ENCODE measurements at places on chromosomes 2 and 18.

GRCh38 chr2:181780657-181781056 is 100.3 kb upstream of the NEUROD1 start:
- no peak for DNase-seq

- DNase-seq = no peak
Measured at GRCh38 chr2:218478544-218478943, 59.6 kb downstream of the VIL1 start.

GRCh38 chr2:121746071-121746578 is 9.3 kb upstream of the TSN start:
- no peak for DNase-seq

DNA sequence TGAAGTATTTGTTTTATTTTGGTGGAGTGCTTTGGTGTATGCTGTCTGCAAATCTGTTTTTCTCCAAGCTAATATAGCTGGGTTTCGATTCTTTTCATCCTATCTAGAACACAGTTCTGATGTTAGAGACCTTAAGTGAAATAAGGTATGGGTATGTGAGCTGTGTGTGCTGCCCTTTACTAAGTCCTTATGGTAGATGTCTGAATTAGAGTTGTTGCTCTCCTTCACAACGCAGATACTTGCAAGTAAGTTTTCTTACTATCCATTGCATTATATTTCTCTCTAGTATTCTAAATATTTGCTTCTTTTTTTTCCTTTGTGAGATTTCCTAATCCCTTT is 38.6 kb downstream of the AGFG1 start:
- DNase-seq = no peak

DNA sequence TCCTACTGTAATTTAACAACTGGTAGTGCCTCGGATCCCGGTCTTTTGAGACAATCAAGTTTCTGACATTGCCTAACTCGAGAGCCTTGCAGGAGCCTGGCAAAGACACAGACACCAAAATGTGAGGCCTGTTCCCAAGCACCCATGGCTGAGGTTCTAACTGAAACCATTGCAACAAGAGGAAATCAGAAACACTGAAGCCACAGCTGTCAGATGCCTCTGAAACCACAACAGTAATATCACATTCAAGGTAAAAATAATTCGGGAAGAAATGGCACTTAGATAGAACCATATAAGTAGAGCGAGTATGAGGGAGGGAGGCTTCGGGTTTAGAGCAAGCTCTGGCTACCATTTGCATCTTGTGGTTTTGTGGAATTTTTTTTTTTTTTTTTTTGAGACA is 285.9 kb downstream of the FBXO15 start:
- no peak for DNase-seq

- DNase-seq = no peak
Measured at GRCh38 chr2:76599732-76600368, 889.1 kb upstream of the GCFC2 start.

DNA sequence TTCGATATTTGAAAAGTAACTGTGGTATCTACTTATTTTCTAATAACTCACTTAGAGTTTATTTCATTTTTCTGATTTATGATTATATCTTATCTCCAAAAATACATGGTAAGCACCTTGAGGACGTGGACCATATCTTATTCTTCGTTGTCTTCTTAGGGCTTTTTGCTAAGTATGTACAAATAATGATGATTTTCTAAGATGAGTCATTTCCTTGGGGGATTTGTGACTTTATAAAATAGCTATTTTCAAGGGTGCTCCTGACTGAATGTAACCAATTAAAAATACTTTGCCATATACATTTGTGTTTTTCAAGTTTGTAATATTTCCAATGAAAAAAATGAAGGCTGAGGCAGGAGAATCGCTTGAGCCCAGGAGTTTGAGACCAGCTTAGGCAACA is 56.3 kb downstream of the GREB1L start:
- DNase-seq = no peak

DNA sequence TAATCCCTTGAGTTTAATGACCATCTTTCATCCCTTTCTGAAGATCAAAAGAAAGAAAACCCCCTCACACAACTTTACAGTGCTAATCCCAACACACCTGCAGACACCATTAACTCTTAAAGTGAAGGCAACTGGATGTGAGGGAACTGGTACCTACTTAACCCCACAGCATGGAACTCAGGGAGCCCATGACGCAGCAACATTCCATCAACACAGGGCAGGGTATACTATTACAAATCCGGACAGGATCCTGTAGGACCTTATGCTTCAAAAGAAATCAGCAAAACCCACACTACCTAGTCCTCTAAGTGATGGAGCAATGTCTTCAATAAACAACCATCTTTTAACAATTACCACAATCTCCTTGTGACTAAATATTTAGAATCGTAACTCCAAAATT is 78.6 kb downstream of the FARSB start:
- DNase-seq = no peak

GRCh38 chr2:19623488-19623887 is 265.1 kb upstream of the OSR1 start:
- no peak for DNase-seq

DNA sequence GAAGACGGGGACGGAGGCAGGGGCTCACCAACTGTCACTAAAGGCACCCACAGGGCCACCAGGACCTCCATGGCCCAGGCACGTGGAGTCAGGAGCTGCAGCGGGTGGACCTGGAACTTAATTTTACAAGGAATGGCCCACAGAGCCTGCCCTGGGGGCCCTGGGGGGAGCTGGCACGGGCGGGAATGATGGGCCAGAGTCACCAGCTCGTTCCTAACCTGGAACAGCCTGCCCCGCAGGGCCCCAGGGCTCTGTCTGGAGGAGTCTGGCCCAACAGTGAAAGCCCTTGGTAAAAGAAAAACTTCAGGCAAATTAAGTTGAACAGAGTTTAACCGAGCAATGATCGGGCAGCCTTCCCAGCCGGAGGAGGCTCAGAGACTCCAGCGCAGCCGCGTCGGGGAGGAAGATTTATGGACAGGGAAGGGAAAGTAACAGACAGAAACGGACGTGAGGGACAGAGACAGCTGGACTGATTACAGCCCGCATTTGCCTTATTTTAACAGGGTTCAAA is 118.4 kb upstream of the TMEM18 start:
- DNase-seq = no peak

DNA sequence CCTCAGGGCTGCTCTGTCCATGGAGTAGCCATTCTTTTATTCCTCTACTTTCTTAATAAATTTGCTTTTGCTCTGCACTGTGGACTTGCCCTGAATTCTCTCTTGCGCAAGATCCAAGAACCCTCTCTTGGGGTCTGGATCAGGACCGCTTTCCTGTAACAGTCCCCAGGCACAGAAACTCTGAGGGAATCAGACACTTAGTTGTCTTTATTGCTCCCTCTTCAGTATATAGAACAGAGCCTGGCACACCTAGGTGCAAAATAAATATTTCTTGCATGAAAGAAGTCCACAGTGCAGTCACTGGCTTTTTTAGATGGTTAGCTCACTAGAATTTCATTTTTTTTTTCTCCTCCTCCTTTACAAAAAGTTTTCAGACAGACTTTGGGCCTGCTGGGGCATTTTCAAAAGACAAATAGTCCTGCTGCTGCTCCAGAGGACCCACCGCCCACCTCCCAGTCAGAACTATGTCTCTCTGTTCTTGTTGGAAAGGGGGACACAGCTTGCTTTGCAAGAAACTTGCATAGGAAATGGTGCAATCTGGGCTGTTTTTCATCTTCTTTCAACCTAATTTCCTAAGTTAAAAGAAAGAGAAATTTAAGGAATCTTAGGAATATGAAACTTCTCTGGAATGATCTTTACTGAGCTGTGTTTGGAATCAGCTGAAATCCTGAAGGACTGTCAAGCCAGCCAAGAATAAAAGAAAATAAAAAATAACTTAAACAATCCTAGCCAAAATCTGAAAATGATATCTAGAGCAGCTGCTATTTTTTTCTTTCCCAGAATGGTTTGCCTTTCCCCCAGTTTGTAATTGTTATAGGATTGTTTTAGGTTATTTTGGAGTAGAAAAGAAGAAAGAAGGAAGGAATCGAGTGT is 31.7 kb upstream of the MAP4K3 start:
- no peak for DNase-seq

DNA sequence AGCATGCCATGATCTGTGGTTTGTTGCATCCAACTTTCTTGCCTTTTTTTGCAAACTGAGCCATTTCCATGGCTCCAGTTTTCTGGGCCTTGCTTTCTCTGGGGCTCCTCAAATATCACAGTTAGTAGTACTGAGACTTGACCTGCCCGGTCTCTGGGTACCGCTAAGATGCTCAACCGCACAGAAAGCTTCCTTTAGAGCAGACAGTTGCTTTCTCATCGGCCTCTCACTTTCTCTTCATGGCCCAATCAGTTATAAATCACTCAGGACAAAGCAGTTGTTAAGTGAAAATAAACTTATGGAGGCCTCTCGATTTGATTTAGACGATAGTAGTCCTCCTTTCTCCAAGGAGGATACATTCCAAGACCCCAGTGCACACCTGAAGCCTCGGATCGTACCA is 141.2 kb upstream of the ASB18 start:
- no peak for DNase-seq

GRCh38 chr18:30730915-30731314 is 311.6 kb downstream of the DSC3 start:
- no peak for DNase-seq

DNA sequence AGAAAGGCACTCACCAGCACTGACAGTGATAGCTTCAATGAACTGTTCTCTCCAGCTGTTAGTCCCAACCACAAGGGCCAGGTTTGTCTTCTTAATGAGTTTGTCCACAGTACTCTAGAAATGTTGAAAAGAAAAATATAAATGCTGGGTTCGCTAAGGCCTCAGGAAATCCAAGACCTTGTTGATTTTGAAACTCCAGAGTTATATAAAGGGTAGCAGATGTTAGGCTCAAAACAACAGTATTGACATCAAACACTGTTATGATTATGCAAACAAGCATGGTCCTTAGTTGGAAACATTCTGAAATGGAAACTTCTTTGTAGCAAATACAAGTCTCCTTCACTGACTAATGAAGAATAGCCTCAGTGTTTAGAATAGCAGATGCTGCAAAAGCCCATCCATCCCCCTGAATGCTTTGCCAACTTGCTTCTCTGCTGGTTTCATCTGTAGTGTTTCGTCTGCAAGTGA is 291.1 kb downstream of the SLC8A1 start:
- DNase-seq = no peak

- DNase-seq = no peak
Measured at GRCh38 chr2:188902901-188903491, 71.2 kb upstream of the COL3A1 start.

DNA sequence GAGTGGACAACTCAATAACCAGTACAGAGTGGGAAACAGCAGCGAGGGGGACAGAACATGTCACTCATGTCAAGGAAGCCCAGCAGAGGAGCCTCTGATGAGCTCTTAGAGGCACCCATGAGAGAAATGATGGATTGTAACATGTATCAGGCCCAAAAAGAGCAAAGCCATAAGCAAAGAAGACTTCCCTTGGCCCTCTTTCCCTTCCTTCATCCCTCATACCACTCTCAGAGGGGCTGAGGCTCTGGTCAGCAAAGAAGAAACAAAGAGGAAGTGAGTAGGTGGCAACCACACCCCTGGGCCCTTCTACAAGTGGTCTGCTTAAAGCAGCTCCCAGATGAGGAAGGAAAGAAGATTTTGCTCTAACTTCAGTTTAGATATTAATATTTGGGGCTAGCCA is 112.8 kb downstream of the CDC42EP3 start:
- no peak for DNase-seq

GRCh38 chr2:186771850-186772463 is 77.0 kb downstream of the ZSWIM2 start:
- DNase-seq = no peak

- DNase-seq = no peak
Measured at GRCh38 chr2:108945969-108946368, 43.1 kb downstream of the EDAR start.

DNA sequence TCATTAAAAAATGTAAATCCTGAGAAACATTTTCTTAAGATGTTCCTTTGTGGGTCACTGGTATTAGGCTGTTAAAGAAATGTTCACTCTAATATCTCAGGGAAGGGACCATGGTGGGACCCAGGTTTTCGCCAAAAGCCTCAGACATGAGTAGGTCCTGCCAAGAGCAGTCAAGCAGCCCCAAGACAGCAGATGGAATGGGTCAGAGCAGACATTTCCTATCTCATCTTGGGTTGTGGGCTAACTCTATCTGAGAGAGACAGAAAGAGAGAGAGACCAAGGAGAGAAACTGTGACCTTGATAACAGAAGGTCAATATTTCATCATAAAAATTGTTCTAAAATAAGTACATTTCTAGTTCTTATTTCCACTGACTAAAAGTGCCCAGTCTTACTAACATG is 661.7 kb downstream of the TSN start:
- DNase-seq = no peak

- no peak for DNase-seq
Measured at GRCh38 chr2:85921659-85922058, 32.9 kb upstream of the ST3GAL5 start.

DNA sequence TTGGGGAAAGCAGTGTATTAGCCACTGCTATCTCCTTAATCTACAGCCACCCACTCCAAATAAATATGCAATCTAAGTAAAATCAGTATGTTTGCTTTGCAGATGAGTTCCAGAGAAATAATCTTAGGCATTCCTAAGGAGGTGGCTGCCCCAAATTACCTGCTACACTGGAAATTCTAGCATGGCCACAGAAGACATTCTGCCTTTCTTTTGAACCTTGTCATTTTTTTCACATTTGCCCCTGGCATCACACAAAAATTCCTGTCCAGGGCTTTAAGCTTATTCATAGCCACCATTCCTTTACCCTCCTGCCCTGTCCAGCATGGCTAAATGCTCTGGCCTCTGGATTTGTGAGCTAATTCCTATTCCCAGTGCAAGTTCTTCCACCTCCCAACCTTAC is 36.8 kb upstream of the FAM124B start:
- DNase-seq = no peak

DNA sequence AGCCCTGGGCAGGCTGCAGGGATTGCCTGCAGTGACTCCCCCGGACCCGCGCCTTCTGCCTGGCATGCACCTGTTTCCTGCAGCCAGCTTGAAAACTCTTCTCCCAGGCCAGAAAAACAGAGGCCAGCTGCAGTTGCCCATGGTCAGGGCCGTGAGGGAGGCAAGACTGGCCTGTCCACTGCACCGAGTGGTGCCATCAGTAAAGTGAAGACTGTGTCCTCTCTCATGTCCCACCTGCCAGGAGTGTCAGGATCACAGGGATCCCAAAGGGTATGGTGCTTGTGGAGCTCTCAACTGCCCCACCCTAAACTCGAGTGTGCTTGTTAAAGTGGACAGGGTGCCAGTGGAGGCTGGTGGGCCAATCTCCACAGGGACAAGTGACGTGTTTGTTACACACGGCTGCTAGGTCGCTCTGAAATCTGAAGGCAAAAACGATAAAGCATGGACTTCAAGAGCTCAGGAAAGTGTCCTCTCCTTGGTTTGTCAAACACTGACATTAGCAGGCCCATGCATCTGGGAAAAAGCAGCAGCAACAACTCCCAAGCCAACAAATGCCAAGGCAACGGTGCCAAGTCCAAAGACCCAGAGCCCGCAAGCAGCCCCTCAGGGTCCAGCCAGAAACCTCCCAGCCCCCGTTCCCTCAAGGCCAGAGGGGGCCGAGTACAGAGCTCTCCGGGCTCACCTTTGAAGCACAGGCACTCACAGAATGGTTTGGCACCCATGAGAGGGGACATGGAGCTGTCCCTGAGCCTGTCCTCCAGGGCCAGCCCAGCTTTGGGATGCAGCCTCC is 213.2 kb downstream of the HDAC4 start:
- DNase-seq = no peak

GRCh38 chr18:27707201-27707600 is 469.7 kb downstream of the CDH2 start:
- no peak for DNase-seq

All from activated CD8-positive, alpha-beta memory T cell treated with anti-CD3 and anti-CD28 coated beads for 4 hours (primary cell).